Vagina (tissue), 2 donors: ENCODE measurements at places on chromosomes 7 and 10.
A peak's percentile ranks its signal among the peaks of the same experiment; 100 is the strongest.

DNA sequence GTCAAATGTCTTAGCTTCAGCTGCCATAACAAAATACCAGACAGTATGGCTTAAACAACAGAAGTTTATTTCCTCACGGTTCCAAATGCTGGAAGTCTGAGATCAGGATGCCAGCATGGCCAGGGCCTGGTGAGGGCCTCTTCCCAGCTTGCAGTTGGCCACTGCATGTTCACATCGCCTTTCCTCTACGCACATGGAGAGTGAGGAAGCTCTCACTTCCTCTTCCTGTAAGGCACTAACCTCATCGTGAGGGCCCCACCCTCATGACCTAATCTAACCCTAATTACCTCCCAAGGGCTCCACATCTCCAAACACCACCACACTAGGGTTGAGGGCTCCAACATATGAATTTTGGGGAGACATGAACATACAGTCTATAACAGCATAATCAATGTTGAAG is 14.4 kb downstream of the ZNF33B start:
- DNase-seq, result no peak

DNA sequence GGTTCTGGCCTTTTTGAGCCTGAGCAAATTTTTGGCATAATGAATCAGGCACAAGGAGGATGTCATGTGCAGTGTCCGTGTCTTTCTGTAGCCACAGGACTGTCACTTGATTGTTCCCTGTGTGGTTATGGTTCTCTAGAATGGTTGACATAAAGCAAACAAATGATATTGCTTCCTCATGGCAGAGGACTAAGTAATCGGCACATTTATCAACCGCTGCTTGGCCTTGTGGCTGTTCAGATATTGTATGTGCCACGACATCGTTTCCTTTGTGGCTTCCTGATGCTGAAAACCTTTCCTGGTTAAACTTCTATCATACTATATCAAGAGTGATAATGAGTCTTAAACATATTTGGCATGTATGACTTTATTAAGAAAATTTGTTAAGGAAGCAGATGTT is 598.8 kb downstream of the SUGCT start:
- DNase-seq, result no peak

DNA sequence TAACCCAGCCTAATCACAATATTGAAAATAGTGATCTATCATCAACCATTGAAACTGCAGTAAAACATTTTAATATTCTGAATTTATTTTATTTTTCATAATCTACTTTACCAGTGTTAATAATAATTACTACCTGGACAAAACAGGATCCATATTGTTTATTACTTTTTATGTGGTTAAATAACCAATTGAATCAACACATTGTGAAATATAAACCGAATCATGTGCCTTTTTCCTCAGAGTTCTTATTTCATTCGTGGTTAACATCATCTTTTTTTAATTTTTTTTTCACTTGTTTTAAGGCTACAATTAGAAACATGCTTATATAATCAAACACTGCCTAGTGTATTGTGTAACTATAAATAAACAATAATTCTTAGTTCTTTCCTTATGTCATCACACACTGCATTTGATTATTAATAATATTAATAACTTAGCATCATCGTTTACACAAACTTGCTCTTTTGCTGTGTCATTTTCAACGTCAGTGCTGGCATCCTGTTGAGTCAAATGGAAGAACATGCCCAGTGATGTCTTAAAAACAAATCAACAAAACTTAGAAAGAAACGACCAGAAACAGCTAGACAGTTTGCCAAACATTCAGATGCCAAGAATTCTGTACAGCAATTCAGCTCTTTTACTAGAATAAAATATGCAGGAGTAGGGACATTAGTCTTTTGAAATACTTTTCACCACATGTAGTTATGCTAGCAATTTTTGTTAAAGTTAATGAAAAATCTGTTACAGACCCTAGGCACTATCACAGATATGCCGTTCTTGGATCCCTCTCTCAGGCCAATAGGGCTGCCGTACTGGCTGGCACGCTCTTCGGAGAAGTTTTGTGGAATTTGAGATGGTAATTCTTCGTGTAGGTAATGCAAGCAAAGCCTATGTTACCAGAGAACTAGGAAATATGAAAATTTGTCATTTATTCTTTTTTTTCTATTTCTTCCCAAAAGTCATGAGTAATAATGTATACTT is 330.4 kb upstream of the SEMA3A start:
- no peak for DNase-seq

DNA sequence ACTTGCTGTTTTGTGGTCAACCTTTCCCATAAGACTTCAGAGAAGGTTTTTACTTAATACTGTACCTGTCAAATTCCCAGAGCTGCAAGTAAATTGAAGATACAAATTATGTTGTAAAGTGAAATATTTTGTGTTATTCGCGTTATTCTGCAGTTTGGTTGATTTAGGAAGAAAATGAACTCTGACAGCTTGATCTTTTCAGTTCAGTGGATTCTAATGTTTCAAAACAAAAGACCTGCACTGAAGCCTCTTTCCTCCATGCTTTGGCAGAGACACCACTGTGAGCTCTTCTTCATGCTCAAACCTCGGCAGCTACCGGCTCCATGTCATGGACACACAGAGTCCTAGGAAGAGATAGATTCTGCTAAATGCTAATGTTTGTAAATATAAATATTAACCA is 75.7 kb upstream of the INSYN2A start:
- DNase-seq, result no peak

DNA sequence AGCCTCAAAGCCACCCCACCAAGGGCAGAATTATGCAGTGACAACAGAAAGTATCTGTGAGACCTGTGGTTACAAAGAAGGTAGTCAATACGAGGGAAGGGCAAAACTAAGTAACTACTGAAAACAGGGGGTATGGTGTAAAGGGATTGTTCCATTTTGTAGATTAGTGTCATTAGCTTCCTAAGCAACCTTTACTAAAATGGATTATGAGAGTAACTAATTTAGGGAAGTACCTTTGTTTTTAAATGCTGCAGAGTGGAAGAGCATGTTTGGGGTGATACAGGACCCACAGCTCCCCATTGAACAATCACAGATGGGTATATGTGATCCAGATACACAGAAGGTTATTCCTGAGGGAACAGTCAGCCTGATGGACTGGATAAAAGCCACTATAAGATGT is 51.3 kb upstream of the TAC1 start:
- no peak for DNase-seq

- peak; percentile 83 for DNase-seq
Observed at GRCh38 chr7:30934225-30934624, 22.6 kb downstream of the AQP1 start.

DNA sequence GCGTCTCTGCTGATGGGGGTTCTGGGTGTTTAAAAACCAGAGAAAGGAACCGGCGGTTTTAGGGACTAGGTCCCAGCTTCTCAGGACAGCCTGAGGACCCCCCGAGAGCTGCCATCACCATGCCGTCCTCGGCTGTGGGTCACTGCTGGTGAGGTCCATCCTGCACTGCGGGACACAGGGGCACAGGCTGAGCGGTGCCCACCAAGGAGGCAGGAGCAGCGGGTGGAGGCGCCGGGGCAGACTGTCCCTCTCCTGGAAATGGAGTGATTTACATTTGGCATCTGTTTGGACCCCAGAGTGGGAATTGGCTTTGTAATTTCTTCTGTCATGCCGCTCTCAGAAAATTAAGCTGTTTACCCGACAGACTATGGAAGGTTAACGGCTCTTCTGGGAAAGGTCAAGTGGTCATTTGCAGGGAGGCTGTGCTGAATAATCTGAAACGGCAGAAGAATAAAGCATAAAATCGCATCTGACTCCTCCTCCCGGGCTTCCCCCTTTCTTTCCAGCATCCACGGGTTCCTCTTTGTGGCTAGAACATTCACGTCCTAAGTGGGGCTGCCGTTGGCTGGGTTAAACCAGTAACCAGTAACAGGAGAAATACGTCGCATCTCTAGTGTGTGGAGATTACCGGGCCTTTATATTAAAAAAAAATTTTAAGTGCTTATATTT is 31.7 kb downstream of the LHPP start:
- DNase-seq, result no peak
